Naive thymus-derived CD8-positive, alpha-beta T cell (primary cell): ENCODE measurements at places on chromosomes 1 and 21. TPM values are rescaled to one million over a fixed set of nuclear protein-coding genes. Genes with fewer than 3 reads are reported as not detected.

- H3K27ac ChIP-seq: no peak overlapping the region
- no peaks in the 10 kb centered on the region for H3K4me1 ChIP-seq
- no peaks in the 10 kb centered on the region for H3K36me3 ChIP-seq
- DNase-seq: no peak
These were observed 155.7 kb upstream of the CAMK1G start for GRCh38 chr1:209427811-209428210.

- no peaks in the 10 kb centered on the region for H3K36me3 ChIP-seq
- H3K4me1 ChIP-seq: no peaks in the 10 kb centered on the region
- H3K27ac ChIP-seq: no peak overlapping the region
- peaks cover 9% of the 10 kb centered on the region for H3K27me3 ChIP-seq
- H3K4me3 ChIP-seq: no peak overlapping the region
- DNase-seq: no peak
These were observed 543.5 kb downstream of the OMA1 start for GRCh38 chr1:58003059-58003458.

OR2T35 gene
- not detected for total RNA-seq

PRKCZ gene
- 33.9 TPM for total RNA-seq

HSPG2 gene
- 6.4 TPM for total RNA-seq
